ENCODE measurements at places on chromosomes 2 and 18. TPM values are rescaled to one million over a fixed set of nuclear protein-coding genes. Genes with fewer than 3 reads are reported as not detected.

GRCh38 chr2:51695531-51695930, 663.6 kb upstream of the NRXN1 start:
- H3K4me1 ChIP-seq, result no peaks in the 10 kb centered on the region
- DNase-seq, result no peak
- H3K27me3 ChIP-seq, result no peaks in the 10 kb centered on the region

DNA sequence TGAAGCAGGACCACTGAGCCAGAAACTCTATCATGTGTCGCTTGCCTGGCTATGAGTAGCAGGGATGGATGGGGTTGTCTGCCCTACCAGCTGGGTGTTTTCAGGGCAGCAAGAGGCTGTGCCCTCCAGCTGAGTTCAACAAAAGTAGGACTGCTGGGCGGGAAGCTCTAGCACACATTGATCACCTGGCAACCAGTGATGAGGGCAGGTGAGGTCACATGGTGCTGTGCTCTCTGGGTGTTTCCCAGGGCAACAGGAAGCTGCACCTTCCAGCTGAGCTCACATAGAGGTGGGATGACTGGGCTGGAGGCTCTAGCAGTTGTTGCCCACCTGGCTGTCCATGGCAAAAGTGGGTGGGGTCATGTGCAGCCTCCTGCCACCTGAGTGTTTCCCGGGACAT, 487.3 kb upstream of the VWC2L start:
- H3K4me1 ChIP-seq, result no peaks in the 10 kb centered on the region
- no peaks in the 10 kb centered on the region for H3K27me3 ChIP-seq
- no peaks in the 10 kb centered on the region for H3K36me3 ChIP-seq
- DNase-seq, result no peak
- H3K4me3 ChIP-seq, result no peak overlapping the region
- H3K27ac ChIP-seq, result no peak overlapping the region

DNA sequence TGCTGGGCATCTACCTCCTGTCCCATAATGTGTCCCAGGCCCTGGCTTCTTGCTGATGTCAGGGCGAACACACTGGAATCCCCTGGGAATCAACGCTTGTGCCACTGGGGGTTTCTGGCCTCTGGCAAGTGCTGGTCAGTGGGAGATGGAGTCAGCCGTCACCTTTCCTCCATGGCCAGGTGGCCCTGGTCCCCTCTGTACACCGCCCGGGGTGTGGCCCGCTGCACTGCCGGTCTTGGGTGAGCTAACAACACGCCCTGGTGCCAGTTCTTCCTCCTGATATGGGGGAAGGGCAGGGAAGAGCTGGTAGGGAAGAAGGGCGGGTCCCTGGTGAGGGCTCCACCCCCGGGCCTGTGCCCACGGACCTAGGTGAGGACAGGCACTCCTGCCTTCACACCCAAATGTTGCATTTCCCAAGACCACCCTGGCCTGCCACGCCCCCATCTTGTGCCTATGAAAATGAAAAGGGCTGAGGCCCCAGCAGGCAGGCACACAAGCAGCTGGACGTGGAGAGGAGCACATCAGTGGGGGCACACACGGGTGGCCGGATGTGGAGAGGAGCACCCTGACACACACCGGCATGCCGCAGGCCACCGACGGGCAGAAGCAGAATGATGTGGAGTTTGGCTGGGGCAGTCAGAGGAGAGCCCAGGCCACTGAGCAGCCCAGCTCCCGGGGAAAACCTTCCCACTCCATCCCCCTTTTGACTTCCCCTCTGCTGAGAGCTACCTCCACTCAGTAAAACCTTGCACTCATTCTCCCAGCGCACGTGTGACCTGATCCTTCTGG, 140.5 kb downstream of the ASB1 start:
- DNase-seq, result no peak
- no peaks in the 10 kb centered on the region for H3K36me3 ChIP-seq
- H3K27ac ChIP-seq, result no peak overlapping the region

DNA sequence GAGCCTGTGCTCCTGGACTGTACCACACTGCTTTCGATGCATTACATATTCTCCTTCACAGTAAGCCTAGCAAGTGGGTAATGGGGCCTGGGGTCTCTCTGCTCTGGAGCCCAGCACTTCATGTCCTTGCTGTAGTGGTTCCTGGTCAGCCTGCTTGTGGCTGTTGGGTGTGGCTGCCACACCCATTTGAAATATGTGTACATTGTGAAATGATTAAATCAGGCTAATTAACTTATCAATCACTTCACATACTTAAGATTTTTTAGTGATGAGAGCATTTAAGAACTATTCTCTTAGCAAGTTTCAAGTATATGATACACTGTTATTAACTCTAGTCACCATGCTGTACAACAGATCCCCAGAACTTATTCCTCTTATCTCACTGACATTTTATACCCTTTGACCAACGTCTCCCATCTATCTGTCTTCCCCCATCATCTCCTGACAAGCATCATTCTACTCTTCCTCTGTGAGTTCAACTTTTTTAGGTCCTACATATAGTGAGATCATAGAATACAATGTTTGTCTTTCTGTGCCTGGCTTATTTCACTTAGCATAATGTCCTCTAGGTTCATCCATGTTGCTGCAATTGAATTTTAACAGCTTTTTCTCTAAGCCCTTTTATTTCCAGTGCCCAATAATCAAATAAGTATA, 92.1 kb downstream of the LYPD6 start:
- H3K4me1 ChIP-seq, result no peaks in the 10 kb centered on the region
- no peak overlapping the region for H3K4me3 ChIP-seq
- no peak overlapping the region for H3K27ac ChIP-seq
- no peaks in the 10 kb centered on the region for H3K36me3 ChIP-seq
- no peak for DNase-seq
- peaks cover 3% of the 10 kb centered on the region for H3K27me3 ChIP-seq

DNA sequence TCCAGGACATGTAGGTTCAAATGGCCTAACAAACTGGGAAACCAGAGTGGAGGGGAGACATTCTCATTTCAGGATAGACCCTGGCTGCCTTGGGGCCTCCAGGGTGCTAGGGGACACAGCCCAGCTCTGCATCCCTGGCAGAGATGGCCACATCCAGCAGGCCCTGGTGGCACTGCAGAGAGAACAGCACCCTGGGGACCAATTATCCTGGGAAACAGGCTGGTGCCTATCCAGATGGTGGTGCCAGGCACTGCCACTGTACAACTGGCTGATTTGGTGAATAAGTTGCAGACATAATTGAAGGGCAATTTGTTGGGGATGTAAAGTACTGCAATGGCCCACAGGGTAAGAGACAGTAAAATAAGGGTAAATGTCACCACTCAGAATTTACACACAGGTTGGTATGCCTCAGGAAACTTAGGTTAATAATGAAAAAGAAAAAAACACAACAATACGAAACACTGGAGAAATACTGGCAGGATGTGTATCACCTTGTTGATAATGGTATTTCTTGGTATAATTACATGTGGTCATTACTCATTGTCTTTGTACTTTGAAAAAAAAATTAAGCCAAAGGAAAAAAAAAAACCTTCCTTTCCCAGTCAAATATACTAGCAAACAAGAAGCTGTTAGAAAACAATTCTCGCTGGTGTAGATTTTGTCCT, 12.8 kb upstream of the SFTPB start:
- H3K36me3 ChIP-seq, result no peaks in the 10 kb centered on the region
- no peak overlapping the region for H3K27ac ChIP-seq
- no peaks in the 10 kb centered on the region for H3K27me3 ChIP-seq

DNA sequence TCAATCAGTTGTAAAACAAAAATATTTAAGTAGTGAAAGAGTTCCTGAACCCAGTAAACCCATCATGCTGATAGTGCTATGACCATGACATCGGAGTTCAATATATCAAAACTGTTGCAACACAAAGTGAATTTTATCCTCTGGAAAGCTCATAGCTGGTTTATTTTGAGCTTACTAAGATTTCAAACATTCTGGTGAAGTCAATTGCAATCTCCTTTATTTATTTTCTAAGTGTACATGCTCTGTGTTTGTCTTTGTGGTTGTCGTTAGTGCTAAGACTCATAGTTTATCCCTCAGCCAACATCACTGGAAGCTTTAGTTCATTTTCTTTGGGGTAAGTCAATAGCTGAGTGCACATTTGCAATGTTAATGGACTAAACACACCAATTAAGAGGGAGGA, 91.9 kb downstream of the QPCT start:
- H3K27ac ChIP-seq, result no peak overlapping the region
- no peak overlapping the region for H3K4me3 ChIP-seq
- DNase-seq, result no peak
- H3K4me1 ChIP-seq, result no peaks in the 10 kb centered on the region
- H3K36me3 ChIP-seq, result no peaks in the 10 kb centered on the region
- H3K27me3 ChIP-seq, result no peaks in the 10 kb centered on the region

The AMER3 gene
- total RNA-seq, result not detected

DNA sequence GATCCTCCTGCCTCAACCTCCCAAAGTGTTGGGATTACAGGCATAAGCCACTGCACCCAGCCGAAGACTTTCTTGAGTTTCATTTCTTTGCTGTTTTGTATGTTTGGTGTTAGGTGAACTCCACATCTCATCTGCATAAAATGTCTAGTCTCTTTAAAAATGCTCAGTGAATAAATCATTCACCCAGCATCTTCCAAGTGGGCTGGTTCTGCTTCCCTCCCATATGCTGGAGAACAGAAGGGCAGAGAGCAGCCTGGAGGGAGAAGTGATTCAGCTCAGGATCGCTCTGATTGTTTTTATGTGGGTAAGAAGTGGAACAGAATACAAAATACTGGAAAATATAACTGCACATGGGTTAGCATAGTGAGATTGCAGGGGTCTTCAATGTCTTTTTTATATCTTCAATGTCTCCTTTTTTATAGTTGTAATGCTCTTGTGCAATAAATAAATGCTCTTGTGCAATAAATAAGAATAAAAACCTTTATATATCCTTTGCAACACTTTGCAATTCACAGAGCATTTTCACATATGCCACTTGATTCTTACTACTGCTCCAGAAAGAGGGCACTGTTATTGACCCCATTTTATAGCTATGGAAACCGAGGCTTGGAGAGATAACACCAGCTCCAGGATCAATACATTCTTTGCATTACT, 253.0 kb upstream of the NCKAP5 start:
- no peaks in the 10 kb centered on the region for H3K4me1 ChIP-seq
- no peak for DNase-seq
- H3K4me3 ChIP-seq, result no peak overlapping the region
- no peaks in the 10 kb centered on the region for H3K36me3 ChIP-seq
- no peaks in the 10 kb centered on the region for H3K27me3 ChIP-seq

The LYPD6B gene
- not detected for total RNA-seq

DNA sequence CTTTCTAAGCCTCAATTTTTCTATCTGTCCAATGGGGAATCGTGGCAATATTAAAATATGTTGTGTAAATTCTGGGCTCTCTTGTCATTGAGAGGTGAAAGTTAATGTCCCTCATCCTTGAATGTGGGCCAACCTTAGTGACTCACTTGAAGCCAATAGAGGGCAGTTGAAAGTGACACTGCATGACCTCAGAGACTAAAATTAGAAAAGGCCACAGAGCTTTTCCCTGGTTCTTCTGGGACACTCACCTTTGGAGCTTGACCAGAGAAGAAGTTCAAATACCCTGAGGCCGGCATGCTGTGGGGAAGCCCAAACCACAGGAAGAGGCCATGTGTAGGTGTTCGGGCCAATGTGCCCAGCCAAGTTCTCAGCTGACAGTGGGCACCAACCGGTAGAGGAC, 24.1 kb upstream of the SIX2 start:
- DNase-seq, result no peak
- H3K36me3 ChIP-seq, result no peaks in the 10 kb centered on the region
- no peaks in the 10 kb centered on the region for H3K4me1 ChIP-seq
- no peaks in the 10 kb centered on the region for H3K27me3 ChIP-seq

The TSHZ1 gene
- 30.1 TPM for total RNA-seq

- DNase-seq, result no peak
- peaks cover 6% of the 10 kb centered on the region for H3K36me3 ChIP-seq
- H3K27me3 ChIP-seq, result no peaks in the 10 kb centered on the region
- H3K4me3 ChIP-seq, result no peak overlapping the region
Observed at GRCh38 chr2:196987298-196987648, 60.8 kb upstream of the PGAP1 start.

DNA sequence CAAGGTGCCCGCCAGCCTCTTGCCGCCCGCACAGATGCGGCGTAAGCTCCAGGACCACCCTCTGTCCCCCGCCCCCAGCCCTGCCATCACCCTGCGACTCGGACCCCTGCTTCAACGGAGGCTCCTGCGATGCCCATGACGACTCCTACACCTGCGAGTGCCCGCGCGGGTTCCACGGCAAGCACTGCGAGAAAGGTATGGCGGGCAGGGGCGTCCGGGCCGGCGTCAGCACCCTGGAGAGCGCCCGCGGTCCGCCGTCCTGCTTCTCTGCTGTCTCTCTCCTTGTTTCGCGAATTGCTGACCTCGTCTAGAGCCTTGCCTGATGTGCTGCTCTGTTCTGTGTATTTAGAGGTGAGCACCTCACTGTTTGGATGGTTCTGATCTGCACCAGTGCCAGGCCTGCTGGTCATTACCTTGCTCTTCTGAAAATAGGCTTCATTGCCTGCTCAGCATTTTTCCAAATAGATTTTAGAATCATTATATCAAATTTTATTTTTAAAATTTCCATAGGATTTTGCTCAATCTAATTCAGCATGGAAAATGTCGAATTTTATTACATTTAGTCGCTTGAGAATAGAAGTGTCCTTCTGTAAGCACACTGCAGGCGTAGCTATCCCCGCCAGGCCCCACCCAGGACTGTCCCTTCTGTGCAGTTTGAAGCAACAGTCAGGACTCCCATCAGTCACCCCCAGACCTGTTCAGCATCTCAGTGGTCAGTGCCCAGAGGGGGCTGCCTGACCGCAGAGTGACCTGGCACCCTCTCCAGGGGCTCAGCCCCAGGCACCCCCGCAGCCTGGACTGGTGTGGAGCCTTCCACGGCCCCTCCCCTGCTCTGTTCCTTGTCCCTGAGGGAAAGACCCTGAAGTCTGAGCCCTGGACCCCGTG, 51.6 kb downstream of the SNED1 start:
- H3K36me3 ChIP-seq, result no peaks in the 10 kb centered on the region
- DNase-seq, result no peak
- no peaks in the 10 kb centered on the region for H3K27me3 ChIP-seq
